LNCaP clone FGC (cell line): ENCODE measurements at places on chromosomes 7 and 10.

DNA sequence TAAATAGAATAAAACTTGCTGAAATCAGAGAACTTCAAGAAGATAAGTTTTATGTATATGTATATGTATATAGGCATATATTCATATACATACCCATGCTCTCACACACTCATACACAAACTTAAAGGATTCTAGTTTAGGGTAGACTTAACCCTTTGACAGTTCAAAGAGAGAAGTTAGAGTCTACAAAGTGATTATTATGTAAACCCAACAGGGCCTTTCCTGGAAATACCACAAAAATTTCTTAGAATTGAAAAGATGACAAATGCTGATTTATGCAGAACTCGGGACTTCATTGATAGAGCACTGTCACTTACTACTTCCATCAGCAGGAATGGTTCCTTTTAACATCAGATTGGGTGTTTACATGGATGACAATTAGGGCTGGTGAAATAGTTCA, 763.5 kb downstream of the AUTS2 start:
- no peak for DNase-seq

GRCh38 chr7:29239638-29240037, 45.1 kb downstream of the CHN2 start:
- no peak for DNase-seq

- no peak for DNase-seq
Observed at GRCh38 chr7:82373926-82374635, 69.5 kb downstream of the CACNA2D1 start.

- no peak for DNase-seq
Observed at GRCh38 chr10:69851306-69851705, 49.6 kb downstream of the COL13A1 start.

DNA sequence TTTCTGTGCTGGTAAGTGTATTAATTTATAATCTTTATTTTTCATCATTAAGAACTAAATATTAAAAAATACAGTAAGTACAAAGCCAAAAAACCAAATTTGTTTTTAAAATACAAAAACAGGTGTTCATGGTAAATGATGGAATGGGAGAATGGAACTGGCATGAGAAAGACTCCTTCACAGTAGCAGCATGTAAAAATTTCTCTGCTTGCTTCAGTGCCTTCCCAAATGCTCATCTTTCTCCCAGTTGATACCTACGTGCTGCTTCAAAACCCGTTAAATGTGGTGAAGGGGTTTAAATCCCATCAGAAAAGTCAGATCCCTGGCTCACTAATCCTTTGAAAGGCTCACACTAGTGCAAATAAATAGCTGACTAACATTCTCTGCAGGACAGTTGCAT, 4.2 kb downstream of the RNF133 start:
- no peak for DNase-seq

- DNase-seq = no peak
Observed at GRCh38 chr10:15112657-15113056, 15.5 kb downstream of the RPP38 start.

GRCh38 chr7:186516-187113, 5.8 kb upstream of the FAM20C start:
- no peak for DNase-seq

DNA sequence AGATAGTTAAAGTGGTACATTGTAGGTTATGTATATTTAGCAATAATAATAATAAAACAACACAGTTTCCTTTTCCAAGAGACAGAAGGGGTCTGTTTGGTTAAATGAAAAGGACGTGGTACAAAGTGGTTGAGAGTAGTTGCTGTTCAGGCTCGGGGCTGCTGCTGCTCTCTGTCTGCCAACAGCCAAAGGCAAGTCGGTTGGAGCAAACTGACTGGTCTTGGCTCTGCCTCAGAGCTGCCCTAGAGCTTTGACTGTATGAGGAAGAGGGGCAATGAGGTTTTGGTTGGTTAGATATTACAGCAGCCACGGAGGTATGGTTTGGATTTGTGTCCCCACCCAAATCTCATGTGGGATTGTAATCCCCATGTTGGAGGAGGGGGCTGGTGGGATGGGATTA, 95.3 kb downstream of the CACNB2 start:
- DNase-seq = no peak

GRCh38 chr10:86269332-86269731, 97.3 kb downstream of the GRID1 start:
- DNase-seq = no peak

DNA sequence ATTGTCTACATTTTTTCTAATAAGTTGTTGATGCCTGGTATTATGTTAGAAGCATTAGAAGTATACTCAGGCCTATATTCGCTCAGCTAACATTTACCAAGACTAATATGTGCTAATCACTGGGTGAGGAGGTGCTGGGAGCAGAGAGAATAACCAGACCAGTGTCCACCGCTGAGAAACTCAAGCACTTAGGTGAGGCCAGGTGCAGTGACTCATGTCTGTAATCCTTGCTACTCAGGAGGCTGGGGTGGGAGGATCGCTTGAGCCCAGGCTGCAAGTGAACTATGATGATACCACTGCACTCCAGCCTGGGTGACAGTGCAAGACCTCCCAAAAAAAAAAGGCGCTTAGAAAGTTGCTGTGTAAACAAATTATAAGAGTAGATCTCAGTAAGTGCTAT, 182.2 kb upstream of the AOAH start:
- DNase-seq = no peak

- no peak for DNase-seq
Observed at GRCh38 chr10:11014671-11015445, 2.8 kb upstream of the CELF2 start.

GRCh38 chr10:6135589-6136168, 46.8 kb downstream of the RBM17 start:
- no peak for DNase-seq

DNA sequence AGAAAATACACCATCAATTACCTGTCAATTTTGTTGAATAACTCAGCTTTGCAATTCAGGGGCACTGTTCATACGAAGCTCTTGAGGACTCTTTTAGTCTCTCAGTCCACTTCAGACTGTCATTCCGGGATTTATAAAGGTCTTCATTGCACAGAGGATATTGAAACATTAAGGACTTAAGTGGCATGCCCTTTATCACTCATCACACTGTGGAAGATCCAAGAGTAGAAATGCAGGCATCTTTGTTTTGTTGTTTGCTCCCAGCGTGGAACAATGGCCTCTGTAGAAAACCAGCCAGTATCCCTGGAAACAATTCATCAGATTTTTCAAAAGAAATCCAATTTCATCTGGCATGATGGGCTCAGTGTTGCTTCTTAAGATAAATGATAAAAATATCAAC, 66.3 kb upstream of the LRGUK start:
- DNase-seq = no peak

GRCh38 chr10:67242528-67242927, 316.7 kb downstream of the LRRTM3 start:
- no peak for DNase-seq

DNA sequence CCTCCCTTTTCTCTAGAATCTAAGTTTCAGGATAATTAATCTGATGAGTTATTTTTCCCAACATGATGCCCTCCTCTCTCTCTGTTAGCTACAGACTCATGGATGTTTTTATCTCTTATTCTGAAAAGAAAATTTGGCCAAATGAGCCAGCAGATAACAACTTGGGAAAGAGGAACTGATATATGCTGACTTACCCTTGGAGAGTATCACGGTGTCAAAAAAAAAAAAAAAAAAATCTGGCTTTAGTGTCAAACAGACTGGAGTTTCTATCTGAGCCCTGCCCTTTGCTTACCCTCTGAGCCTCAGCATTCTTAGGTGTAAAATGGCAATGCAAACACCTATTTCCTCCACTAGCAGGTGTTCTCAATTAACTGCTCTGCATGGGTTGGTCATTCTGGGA, 190.4 kb downstream of the AHR start:
- DNase-seq = no peak

- no peak for DNase-seq
Observed at GRCh38 chr7:82615527-82615926, 171.9 kb upstream of the CACNA2D1 start.

DNA sequence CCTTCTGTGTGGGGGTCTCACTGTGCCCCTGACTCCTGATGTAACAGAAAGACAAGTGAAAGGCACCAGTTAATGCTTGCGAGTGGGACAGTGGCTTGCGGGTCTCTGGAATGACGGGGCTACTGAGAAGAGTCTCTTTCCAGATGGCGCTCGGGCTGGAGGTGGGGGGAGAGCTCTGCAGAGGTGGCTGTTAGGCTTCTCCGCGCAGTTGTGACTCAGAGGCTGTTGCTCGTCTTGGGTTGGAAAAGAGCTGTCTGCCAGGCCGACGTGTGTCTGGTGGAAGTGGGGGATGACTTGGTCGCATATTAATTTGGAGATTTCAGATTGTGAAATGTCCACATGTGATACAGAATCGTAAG, 27.9 kb upstream of the SH2B2 start:
- no peak for DNase-seq

DNA sequence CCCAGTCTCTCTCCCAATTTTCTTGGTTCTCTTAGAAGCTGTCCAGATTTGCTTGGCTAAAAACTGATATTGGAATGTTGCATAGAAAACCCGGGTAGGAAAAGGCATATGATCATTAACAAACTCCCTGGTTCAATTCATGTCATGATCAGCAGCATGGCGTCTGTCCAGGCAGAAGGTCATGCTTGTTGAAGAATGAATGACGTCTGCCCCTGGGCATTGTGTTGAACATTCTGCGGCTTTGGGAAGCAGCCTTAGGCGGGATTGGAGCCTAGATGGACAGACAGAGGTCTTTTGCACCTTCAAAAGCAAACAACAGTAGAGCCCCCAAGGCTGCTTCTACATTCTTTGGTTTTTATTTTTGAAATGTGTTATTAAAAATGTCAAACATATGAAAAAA, 7.7 kb upstream of the MINDY3 start:
- no peak for DNase-seq

- no peak for DNase-seq
Observed at GRCh38 chr7:73565675-73566340, 8.3 kb upstream of the BCL7B start.

GRCh38 chr7:78124216-78124615, 325.6 kb downstream of the PHTF2 start:
- no peak for DNase-seq

GRCh38 chr7:117780832-117781231, 92.4 kb downstream of the CTTNBP2 start:
- DNase-seq = no peak

- DNase-seq = no peak
Observed at GRCh38 chr10:63922468-63923284, 401.5 kb downstream of the REEP3 start.

GRCh38 chr7:129728875-129729467, 117.5 kb downstream of the NRF1 start:
- DNase-seq = no peak

GRCh38 chr7:38051311-38051710, 126.7 kb upstream of the STARD3NL start:
- DNase-seq = no peak

DNA sequence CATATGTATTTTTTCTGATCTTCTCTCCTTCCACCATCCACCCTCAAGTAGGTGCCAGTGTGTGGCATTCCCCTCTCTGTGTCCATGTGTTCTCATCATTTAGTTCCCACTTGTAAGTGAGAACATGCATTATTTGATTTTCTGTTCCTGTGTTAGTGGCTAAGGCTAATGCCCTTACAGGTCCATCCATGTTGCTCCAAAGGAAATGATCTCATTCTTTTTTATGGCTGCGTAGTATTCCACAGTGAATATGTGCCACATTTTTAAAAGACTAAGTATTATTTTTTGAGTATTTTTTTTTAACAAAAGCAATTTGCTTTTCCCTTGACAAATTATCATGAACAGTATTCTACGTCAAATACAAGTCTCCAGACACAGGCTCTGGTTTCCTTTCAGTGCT, 86.4 kb upstream of the ZNF746 start:
- DNase-seq = no peak

DNA sequence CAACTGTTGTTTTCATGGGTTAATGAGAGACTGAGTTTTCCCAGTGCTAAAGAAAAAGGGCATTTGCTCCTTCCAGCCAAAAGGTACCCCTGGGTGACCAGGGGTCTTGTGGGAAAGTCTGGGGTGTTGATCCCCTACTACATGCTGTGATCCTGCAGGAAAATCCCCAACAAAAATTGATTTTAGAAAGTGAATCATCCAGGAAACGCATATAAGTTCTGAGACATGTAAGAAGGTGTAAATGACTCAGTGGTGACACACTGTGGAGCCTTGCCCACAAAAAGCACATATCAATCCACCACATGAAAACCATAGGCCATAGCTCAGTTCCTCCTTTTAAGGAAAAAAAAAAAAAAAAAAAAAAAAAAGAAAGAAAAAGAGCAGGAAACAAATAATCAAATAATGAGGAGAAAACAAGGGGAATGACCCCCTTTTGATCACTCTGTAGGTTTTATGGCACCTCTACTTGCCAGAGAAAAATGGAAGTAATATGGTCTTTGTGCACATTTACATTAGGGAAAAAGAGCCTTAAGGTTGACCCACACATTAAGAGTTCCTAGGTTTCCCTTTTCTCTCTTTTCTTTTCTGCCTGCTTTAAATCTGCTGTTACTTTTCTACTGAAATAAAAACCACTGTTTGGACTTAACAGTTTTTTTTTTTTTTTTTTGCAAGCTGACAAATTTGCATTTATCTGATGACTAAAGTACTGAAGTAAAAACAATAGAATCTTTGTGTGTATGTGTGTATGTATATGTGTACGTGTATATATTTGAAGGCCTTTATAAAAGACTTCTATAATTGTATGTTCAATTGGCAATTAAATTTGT, 386.0 kb downstream of the KIF20B start:
- peak; percentile 6 for DNase-seq

GRCh38 chr10:131710142-131710861, 190.5 kb upstream of the PPP2R2D start:
- DNase-seq = no peak

DNA sequence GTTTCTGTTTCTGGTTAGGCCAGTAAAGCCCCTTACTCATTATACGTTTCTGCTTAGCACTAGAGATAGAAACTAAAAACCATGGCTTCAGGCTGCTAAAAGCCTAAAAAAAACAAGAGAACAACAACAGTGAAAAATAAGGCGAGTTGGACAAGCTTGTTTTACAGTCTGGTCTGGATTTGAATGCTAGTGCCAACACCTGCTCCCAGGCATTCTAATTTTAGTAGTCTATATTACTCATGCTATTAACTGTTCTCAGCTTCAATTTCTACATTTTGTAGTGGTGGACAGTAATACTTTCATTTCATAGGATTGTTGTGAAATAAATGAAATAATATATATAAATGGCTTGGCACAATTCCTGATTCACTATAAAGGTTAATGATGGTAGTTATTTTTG, 108.5 kb downstream of the HBP1 start:
- no peak for DNase-seq

GRCh38 chr7:51367614-51367968, 51.0 kb upstream of the COBL start:
- no peak for DNase-seq

DNA sequence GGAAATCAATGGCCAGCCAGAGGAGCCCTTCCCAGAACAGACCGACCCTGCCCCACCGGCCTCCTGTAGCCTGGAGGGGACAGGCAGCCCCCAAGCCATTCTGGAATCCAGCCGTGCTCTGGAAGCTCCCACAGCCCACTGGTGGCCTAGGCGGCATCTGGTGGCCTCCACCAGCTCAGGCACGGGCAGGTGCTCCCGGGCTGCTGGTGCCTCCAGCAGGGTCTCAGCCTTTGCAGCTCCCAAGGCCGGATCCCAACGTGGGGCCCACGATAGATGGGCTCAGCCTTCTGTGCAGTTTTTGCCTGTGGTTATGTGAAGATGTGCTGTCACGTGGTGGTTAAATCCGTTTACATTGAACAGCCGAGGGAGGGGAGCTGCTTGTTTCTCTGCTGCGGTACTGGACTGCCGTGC, 44.4 kb downstream of the JAKMIP3 start:
- DNase-seq = no peak
